ENCODE measurements at places on chromosomes 16 and 17.

DNA sequence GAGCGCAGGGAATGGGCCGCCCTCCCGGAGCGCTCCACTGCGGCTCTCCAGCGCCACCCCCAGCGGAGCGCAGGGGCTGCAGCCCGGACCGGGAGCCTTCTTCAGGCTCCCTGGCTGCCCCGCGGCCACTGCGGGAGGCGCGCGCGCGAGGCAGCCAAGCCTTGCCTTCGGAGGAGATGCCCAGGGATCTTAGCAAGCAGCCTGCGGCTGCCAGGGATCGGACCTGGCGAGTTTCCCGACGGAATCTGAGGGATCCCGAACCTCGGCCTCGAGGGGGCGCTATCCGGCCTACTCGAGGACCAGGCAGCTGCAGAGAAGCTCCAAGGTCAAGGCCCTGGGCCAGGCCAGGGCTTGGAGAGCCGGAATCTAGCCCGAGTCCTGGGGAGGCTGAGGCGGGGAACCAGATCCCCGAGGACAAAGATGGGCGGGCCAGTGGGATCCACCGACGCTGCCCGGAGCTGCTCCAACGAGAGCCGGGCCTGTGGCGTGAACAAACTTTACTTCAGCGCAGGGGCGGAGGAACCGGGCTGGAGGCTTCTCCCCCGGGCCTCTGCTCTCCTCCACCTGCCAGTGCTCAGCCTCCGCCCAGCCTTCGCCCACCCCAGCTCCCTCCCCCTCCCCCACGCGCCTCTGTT is at the start of gene IRX6:
IRX6 (plus strand) TSS at position 567 of the 635 bp plus-strand sequence. CDS start 889 bp downstream, outside the sequence.
- no peak for DNase-seq

GRCh38 chr17:8444494-8444893 is 8.8 kb downstream of the NDEL1 start:
- no peak for DNase-seq

- no peak for DNase-seq
These were observed 7.8 kb downstream of the FBXL19 start for GRCh38 chr16:30931068-30931650.

DNA sequence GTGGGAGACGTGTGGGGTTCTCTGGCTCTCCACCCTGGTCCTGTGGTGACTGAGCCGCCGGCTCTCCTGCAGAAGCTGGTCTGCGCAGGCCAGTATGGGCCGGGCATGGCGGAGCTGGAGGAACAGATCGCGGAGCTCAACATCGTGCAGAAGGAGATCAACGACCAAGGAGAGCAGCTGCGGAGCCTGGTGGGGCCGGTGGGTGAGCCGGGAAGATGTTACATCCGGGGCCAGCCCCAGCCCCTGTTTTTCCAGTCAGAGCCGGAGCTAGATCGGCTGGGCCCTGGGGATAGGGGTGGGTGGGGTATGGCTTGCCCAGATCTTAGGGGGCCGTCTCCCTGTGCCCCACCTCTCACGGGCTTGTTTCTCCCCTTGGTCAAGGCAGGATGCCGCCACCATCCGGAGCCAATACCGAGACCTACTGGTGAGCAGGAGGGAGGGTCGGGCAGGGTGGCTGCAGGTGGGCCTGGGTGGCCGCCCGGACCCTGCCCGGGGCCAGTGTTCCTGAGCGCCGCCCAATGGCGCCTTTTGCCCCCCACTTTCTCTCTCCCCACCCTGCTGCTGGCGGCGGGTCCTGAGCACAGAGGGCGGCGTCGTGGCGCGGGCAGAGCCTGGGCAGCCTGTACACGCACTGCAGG is 5.0 kb downstream of the EVPLL start:
- DNase-seq = no peak

DNA sequence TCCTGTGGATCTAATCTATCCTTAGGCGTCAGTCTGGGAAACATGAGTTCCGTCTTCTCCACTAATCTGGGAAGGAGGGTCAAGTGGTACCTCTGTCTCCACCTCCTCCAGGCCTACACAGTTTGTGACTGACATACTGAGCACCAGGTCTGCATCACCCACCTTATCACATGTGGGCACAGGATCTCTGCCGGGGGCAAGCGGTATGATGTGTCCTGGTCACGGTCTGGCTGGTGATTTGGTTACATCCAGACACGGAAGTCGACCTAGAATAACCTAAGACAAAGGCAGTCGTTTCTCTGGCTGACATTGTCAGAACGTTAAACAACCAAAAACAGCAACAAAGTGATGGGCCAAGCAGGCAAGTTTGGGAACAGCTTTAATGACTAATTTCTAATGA is 82.5 kb upstream of the HSBP1 start:
- no peak for DNase-seq

GRCh38 chr17:67549820-67550219 is 167.9 kb upstream of the NOL11 start:
- no peak for DNase-seq

DNA sequence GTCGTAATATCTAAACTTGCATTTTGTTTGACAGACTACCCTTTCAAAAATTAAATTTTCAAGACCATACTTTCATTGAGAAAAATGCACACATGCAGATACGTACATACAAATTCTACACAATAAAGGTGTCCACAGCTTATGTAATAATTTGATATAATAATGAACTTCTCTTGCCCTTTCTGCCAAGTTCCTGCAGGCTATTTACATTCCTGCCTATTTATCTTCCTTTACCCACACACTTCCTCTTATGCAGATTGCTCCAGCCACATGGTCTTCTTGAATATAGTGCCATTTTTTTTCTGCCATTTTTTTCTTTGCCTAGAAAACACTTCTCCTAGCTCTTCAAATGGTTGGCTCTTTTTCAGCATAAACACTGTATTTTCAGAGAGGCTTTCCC is 826.9 kb upstream of the CDH8 start:
- no peak for DNase-seq

DNA sequence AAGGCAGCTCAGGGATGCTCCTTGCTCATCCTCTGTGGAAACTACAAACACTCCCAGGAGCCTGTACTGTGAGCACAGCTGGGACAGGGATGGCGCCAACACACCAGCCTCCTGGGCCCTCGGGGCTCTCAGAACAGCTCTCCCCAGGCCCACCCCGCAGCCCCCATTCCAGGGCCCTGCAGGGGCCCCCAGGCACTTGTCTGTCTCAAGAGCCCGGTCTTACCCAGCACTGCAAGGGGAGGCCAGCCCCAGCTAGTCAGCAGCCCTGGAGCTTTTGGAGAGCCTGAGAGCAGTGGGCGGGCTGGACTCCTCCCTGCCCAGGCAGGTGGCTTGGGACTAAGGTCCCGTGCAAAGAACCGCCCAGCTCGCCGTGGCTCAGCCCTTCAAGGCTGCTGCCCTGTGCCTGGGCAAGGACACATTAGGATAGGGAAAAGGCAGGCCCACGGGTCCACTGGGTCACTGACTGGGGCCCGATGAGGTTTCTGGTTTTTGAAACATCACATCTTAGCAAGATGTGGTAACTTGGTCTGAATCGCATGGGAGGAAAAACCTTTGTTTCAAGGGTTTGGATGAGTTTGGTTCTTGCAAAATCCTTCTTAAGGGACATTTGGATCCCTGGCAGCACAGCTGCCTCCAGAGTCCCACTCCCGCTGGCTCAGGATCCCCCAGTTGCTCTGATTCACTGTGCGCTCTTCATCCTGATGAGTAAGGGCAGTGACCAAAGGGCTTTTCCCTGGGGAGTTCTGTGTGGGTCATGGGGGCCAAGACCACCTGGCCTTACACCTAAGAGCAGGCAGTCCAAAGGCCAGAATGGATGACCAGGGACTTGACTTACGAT is 2.8 kb downstream of the DNASE1L2 start:
- no peak for DNase-seq

DNA sequence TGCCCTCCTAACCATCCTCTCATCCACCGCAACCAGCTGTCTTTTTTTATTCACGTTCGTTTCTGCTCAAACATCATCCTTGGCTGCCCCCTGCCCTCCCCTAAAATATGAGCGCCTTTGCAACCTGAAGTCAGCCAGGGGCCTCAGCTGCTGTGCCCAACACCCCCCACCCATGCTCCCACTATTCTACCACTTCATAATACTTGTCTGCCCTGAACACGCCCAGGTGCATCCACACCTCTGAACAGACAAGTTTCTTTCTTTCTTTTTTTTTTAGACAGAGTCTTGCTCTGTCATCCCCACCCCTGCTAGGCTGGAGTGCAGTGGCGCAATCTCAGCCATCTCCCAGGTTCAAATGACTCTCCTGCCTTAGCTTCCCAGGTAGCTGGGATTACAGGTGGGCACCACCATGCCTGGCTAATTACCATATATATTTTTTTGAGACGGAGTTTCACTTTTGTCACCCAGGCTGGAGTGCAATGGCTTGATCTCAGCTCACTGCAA is 26.9 kb downstream of the CEP295NL start:
- DNase-seq = no peak

DNA sequence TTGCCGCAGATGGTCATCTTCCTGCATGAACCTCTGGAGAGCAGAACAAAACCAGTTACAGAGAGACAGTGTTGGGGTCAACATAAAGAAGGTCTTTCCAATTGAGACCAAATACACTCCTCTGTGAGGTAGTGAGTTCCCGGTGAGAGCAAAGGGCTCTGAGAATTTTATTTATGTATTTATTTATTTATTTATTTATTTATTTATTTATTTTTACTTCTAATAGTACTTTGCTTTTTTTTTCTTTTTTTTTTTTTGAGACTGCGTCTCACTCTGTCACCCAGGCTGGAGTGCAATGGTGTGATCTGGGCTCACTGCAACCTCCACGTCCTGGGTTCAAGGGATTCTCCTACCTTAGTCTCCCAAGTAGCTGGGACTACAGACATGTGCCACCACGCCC is 12.1 kb upstream of the COTL1 start:
- DNase-seq = no peak

- DNase-seq = no peak
These were observed 18.7 kb downstream of the ZNHIT3 start for GRCh38 chr17:36505171-36505570.

DNA sequence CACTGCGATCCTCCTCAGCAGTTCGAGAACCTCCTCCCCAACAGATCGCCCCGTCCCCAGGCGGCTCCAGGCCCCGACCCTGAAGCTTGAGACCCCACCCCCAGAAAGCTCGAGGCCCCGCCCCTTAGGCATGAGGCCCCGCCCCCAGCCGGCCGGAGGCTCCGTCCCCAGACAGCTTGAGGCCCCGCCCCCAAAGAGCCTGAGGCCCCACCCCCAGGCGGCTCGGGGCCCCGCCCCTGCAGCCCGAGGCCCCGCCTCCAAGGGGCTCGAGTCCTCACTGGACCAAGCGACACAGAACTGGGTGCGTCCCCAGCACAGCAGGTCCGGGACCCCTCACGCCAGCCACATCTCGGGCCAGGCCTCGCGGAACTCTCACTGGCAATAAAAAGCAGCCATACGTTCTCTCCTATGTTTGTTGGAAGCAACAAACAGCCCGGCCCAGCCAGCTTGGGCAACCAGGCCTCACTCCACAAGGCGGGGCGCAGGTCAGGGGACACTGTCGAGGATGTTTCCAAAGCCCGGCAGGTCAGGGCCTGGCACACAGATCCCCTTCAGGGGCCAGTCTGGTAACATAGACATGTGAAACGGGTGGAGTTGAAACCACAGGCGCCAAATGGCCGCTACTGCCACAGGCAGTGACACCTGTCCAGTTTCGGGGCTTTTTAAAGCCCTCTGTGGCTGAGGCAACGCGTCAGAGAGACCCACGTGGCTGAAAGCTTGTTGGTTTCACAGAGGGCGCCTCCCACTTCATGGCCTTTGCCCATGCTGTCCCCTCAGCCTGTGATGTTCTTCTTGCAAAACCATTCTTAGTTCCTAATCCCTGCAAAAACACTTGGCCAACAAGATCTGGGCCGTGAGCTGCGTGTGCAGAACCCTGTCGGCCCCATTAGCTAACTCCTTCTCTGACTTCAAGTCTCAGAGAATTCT is 224.2 kb downstream of the PARN start:
- no peak for DNase-seq

DNA sequence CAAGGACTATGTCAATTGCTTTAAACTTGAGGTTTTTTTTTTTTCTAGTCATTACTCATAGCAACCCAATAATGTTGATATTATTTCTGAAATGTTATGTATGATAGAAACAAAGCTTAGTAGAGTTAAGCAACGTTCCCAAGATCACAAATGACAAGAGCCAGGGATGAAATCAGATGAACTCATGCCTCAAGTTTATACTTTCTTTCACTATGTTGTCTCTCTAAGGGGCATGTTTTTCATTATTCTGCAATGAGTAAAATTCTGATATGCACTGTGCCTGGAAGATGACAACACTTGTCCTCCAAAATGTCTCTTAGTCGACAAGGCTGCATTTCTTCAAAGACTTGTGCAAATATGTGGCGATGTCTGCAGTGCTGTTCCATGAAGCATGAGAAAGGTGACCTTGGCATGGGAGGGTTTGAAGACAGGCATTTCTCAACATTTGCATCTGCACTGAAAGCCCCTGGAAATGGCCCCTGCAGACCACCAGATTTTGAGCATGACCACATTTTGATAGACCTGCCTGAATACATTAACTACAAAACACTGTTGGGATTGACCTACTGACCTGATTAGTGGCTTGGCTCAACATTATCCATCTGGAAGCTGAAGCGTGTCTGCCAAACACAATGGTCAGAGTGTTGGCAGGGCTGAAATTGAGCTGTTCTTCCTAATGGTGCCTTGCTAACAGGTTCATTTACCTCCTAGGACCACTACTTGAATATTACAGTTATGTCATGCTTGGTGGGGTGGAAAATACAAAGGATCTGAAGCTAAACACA is 1027.5 kb downstream of the CDH11 start:
- DNase-seq = no peak

- no peak for DNase-seq
These were observed 72.0 kb upstream of the CDH5 start for GRCh38 chr16:66294507-66294906.

Data from HL-60 (cell line).